ENCODE measurements at places on chromosomes 6 and 20.

- no peak for DNase-seq
These were observed 5.4 kb downstream of the TGM3 start for GRCh38 chr20:2301164-2301622.

DNA sequence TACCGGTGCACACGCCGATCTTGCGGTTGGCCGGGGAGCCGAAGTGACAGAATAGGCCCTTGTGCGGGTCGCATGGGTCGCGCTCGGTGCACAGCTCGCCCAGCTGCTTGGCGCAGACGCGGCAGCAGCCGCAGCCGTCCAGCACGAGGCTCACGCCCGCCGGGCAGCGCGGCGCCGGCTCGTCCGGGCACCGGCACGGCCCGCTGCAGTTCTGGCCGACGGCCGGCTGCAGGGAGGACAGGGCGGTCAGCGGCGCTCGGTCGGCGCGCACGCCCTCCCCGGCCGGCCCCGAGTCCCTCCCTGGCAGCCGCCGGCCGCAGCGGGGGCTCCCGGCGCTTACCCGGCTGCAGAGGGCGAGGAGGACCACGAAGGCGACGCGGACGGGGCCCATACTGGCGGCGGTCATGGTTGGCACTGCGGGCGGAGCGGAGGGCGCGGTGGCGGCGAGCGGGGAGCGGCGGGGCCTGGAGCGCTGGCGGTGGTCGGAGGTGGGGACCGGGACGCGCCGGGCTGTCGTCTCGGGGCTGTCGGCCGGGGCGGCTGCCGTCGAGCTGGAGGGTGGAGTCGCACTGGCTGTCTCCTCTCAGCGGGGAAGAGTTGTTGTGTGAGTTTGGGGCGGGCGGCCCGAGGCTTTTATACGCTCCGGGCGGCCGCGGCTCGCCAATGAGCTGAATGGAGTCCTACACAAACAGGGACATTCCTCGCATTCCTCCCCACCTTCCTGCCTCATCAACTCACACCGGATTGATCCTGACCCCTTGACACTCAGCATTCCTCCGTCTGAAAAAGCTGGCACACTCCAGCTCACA, at the start of gene CCN2:
Gene CCN2, minus strand, starts transcription at position 606 of the 809 bp plus-strand sequence. Its CDS starts 200 bp downstream, at position 406.
- no peak for DNase-seq

DNA sequence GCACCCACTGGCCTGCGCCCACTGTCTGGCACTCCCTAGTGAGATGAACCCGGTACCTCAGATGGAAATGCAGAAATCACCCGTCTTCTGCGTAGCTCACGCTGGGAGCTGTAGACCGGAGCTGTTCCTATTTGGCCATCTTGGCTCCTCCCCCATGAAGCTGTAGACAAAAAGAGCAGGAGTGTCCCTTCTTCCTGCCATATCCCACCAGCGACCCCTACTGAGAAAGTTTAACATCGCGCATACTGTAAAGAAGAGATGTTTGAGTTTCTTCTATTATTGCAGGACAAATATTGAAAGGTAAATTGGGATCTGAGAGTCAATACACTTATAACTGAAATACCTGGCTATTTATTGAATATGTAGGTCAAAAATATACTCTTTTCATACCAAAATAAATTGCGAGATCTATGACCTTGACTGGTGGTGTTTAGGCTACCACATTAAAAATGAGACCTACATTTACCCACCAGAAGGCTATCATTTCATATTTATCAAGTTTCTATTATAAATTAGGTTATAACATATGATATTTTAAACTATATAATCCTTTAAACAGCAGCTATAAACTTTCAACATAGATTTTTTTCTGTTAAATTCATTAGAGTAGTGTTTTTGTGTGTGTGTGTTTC, 586.3 kb downstream of the HTR1B start:
- no peak for DNase-seq

- no peak for DNase-seq
These were observed 4.8 kb downstream of the DPPA5 start for GRCh38 chr6:73349311-73349710.

DNA sequence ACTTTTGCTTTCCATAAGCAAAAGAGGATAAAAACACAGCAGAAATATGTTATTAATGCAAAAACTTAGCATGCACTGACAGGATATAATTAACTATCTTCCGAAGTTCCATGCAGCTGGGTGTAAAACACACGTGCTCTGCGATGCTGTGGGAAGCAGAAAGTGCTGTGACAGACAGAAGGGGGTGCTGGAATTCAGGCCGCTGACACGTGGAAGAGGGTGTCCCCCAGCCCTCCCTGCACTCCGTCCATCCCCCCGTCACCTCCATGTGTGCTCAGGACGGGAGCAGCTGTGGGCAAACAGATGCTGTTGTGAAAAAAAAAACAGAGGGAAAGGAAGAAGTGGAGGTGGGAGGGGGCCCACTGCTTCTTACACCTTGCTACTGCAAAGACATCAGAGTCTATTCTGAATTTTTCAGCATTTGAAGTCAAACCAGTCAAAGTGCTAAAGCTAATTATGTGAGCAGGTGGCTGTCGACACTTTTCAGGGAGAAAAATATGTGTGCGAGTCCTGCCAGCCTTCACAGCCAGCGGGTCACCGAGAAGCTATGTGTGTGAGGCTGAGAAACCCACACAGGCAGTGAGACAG, 175.9 kb upstream of the AFDN start:
- no peak for DNase-seq

DNA sequence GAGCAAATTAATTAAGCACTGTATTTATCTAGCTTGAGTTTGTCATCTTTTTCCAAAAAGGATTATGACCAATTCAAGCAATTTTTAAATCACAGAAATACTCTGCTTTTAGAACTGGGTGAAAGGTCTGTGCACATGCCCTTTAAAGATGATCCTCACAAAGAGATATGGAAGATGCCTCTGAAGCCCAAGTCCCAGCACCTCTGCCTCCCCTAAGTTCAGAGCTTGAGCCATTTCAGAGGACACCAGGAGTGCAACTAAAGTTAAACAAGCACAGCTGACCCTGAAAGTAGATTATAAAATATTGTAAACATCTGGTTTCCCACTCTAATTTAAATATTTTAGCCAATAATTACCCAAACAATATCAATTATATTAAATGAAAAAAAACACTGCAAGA, 139.5 kb upstream of the BEND6 start:
- no peak for DNase-seq

- DNase-seq = no peak
These were observed 5.2 kb upstream of the RSPH4A start for GRCh38 chr6:116611056-116611455.

GRCh38 chr20:49593466-49594142, 25.7 kb upstream of the PTGIS start:
- DNase-seq = no peak

- no peak for DNase-seq
These were observed 66.8 kb upstream of the HMGN3 start for GRCh38 chr6:79301290-79301689.

GRCh38 chr20:10924644-10925201, 250.9 kb upstream of the JAG1 start:
- no peak for DNase-seq

DNA sequence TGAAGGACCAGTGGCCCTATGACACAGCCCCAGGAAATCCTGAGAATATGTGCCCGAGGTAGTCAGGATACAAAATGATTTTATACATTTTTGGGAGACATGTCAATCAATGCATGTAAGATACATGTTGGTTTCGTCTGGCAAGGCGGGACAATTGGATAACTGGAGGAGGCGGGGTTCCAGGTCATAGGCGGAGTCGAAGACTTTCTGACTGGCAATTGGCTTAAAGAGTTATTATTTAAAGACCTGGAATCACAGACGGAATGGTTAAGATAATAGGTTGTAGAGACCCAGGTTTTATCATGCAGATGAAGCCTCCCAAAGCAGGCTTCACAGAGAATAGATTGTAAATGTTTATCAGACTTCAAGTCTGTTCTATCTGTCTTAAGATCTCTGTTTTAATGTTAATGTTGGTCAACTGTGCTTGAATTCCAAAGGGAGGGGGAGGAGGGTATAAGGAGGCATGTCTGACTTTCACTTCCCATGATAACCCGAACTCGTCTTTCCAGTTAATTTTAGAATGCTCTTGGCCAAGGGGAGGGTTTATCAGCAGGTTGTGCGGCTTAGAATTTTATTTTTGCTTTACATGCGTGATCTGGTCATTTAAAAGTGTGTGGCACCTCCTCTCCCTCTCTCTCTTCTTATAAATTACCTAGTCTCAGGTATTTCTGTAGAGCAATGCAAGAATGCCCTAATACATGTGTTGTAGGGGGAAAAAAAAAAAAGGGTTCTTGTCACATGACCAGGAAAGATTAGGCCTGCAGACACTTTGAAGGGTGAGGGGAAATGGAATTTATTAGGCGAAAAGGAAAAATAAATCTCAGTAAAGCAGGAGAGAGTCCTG, 230.7 kb downstream of the NFATC2 start:
- no peak for DNase-seq

DNA sequence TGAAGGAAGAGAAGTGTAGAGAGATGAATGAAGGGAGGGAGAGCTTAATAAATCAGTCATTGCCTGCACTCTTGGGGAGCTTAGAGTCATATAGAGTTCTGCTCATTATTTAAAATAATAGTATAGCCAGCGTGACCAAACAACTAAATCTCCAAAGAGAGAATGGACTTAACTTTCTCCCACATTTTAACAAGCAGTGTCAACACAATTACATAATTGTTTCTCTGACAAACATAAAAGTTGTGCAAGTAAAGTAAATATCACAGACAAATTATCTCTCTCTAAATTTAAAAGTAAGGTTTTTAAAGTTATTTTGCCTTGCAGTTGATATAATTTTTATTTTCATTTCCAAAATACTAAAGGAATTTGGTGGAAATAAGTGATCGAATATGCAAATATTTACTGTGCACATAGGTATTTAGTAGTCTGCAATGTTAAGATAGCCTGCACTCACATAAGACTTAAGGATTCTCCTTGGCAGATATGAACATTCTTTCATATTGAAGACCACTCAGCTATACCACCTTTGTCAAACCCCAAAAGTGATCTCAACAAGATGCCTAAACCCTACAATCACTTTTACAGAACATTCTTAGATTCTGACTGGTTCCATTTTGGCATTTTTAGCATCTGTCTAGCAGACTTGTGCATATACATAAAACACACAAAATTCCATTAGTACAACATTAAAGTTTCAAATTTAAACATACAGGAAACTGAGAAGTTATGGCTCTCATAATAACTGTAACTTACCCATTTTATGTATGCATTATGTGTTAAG, 67.7 kb downstream of the KIF6 start:
- no peak for DNase-seq

- DNase-seq = no peak
These were observed 185.0 kb downstream of the HS3ST5 start for GRCh38 chr6:114157848-114158247.

GRCh38 chr6:133286765-133287164, 45.6 kb downstream of the EYA4 start:
- DNase-seq = no peak

DNA sequence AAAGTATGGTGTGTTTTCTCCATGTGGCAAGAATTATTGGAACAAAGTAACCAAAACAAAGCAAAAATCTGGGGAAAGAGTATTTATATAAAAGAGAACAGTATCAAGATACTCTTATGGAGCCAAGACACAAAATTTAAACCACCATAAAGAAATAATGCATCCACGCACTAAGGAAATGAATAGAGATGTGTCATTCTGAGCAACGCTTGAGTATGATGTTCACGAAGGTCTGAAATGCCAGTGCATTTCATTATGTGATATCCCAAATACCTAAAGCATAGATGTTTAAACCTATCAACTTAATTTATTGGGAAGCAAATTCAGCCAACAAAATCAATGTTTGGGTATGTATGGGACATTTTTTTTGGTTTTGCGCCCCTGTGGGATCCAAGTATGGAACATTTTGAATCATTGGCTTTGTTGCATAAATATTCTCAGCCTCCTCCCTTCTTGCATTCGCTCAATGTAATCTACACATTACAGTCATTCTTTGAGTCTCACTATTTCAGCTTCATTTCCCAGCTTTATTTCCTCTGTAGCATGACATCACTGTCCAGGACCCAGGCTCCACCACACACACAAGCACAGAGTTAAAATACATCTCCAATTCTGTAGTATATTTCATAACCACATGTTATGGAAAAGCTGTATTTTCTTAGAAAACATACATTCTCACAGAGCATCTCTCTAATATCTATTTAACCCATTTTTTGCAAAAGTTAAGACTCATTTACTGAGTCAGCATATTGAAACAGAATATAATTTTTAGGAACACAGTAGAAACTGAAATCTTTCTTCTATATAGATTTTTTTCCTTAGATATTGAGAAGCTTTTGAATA, 11.6 kb upstream of the MOXD1 start:
- no peak for DNase-seq

All from stimulated activated CD8-positive, alpha-beta memory T cell treated with anti-CD3 and anti-CD28 coated beads, Interleukin-2, amount 100 ng/mL, for 1 hour (primary cell).